RCC 7860 (cell line): ENCODE measurements at places on chromosomes 2 and 18.

GRCh38 chr2:162623888-162624287, 214.7 kb downstream of the KCNH7 start:
- DNase-seq: no peak

GRCh38 chr18:22387787-22388186, 29.9 kb downstream of the CTAGE1 start:
- no peak for DNase-seq

DNA sequence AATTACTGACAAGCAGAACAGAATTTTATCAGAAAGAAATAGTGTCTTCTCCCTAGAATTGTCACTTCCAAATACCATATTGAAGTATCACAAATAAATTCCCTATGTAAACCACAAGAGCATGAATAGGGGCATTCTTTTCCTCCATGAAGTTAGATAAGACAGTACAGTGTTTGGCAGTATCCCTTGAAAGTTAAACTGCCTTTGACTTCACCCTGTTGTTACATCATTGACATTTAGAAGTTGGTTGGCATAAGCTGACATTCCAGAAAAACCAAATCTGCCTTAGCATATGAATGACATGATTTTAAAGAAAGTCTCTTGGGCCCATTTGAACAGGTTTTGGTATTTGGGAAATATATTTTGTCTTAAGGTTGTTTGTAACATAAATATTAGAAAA, 50.2 kb upstream of the OSR1 start:
- no peak for DNase-seq

DNA sequence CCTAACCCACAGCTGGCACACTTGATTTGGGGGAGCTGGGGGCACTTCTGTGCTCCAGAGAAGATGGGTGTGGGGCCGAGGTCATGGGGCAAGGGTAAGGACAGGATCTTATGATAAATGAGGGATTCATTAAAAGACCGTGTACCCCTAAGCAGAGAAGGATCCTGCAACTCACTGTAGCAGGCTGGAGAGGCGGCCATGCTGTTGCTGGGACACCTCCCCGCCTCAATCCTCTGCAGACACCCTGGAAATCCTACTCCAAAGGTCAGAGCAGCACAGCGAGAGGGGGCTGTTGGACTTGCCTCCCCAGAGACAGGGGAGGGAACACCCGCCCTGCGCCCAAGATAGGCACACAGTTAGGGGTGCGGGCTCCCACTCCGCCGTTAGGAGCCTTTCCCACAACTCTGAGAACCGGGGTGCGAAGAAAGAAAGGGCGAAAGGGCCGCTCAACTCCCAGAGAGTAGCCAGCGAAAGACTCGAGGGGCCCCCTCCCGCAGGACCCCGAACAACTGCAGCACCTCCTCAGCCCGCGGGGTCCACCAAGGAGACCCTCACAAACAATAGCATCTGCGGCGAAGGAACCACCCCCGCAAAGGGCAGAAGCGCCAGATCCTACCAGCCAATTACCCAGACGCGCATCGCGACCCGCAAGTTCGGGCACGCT, 1.4 kb downstream of the PARD6G start:
- DNase-seq: no peak

DNA sequence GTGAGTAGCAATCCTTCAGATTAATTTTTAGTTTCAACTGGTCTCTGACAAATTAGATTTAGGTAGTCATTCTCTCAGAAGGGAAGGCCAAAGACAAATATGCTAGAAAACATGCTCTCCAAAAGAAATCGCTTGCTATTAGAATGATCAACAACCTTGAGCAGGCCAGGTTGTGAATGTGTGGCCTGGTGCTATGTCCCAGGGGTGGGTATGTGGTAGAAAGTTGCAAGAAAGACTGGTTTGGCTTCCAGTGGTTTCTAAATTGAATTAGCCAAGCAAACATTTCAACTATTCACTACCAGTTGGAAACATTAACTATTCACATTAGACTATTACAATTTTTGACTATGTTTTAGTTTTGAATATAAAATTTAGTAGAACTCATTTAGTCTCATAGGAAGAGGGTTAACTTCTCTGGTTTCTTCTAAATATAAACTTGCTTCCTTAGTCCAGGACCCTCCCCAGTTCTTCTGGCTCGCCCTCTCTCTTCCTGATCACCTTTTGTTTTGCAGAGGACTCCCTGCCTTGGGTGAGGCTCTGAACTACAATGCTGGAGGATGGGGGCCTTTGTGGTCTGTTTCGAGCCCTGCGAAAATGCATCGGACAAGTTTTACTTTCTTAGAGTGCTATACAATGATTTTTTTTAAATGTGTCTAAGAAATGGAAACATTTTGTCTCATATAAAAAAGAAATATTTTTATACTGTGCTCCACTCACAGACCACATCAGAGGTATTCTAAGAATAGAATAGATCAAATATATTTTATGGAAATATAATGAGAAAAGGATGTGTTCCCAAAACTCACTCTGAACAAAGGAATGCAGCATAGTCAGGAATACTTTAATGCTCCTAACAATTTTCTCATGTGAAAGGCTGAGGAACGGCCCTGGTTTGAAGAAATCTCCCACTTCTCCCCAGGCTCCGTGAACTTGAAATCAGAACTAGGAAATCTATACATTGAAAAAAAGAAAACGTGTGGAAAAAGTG, 375.0 kb upstream of the ZEB2 start:
- DNase-seq: no peak

DNA sequence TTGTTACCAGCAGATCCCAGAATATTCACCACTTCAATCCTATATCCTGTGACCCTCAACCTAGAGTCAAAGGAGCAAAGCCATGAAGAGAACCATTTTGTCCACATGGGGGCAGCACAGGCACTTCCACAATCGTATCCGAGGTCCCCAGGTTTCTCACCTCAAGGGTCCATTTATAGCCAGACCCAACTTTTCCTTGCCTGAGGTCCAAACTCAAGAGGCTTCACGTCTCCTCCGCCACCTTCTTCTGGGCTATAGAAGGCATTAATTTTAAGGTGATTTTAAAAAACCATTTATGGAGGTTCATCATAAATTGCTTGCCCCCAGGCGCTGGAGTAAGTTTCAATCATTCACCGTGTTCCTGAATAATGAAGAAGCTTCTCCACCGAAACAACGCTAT, 111.6 kb upstream of the NABP1 start:
- DNase-seq: peak; percentile 43

- no peak for DNase-seq
Observed at GRCh38 chr2:69353360-69353759, 33.7 kb downstream of the GFPT1 start.

DNA sequence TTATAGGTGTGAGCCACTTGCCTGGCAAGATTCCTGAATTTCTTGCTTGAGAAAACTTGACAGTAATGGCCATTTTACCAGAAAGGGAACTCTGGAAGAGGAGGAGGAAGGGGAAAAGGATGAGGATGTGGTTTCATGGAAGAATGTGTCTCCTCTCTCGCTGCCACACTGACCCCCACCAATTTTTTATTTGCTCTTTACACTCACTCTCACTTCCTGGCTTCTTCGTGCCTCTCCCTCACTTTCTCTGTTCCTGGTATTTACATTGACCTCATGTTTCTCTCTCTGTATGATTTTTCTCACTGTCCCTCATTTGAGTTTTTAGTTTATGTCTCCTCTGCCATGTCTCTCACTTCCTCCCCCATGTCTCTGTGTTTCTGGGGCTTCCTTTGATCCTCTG, 134.5 kb upstream of the CAB39 start:
- DNase-seq: peak; percentile 64

DNA sequence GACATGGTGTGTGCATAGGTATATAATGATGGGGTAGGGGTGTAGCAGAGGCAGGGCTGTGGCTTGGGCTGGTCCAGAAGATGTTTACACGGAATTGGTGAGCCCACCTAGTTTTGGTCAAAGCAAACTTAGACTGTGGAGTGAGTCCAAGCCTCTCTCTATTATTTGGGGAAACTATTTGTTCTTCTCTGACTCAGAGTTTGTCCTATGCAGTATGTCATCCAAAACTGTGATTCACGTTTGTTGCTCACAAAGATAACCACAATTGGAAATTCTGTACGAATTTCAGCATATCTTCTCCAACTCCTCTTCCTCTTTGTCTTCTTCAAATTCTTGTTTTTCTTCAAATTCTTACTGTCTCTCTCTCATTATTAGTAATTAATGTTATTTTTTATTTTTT, 292.9 kb downstream of the XIRP2 start:
- peak; percentile 48 for DNase-seq

- no peak for DNase-seq
Observed at GRCh38 chr2:3108710-3109702, 268.6 kb downstream of the EIPR1 start.

DNA sequence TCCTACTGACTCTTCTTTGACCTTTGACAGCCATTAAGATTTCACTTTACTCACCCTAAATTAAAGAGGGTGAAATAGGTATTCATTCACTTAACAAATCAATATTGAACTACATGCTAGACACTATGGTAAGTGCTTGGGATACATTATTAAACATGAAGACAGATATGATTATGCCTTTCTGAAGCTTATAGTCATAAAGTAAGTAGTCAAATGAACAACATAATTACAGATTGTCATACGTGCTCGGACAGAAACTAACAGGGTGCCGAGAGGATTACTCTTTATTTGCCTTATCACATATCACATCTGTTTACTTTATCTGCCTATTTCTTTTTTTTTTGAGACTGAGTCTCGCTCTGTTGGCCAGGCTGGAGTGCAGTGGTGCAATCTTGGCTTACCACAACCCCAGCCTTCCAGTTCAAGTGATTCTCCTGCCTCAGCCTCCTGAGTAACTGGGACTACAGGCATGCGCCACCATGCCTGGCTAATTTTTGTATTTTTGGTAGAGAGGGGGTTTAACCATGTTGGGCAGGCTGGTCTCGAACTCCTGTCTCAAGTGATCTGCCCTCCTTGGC, 9.8 kb downstream of the ACVR2A start:
- no peak for DNase-seq

DNA sequence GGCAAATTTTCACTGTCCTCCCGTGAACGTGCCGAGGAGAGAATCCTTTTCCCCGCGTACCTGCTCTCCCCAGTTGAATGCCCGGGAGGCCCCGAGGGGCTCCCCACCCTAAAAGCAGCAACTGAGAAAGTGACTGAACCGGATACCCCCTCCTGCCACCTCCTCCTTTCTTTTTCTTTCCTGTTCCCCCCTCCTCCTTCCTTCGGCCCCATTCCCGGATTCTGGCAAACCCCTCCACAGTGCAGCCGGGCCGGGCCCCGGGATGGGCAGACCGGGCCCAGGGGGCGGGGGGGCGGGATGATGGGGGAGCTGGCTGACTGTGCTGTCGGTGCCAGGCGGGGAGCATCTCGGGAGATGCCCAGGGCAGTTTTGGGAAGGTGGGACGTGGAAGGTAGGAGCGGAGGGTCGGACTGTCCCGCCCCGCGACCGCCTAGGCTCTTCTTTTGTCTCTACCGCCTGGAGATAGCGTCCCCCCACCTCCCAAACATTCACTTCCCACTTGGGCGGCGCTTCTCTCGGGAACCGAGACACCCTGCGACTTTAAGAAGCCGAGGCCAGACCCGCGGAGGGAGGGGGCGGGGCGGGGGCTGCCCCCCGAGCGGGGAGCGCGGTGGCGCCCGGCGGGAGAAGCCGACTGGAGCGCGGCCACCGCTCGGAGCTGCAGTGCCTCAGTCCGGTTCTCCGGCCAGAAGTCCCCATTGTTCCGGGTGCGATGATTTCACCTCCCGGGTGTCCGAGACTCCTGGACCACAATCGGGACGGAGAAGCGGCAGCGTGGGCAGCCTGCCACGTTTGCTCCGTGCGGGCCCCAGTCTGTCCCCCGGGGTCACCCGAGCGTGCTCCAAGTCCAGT, 8.2 kb downstream of the DLX2 start:
- peak; percentile 28 for DNase-seq

- DNase-seq: no peak
Observed at GRCh38 chr18:11831921-11832320, 19.3 kb upstream of the CHMP1B start.

GRCh38 chr2:134296301-134296700, 42.4 kb downstream of the MGAT5 start:
- no peak for DNase-seq

DNA sequence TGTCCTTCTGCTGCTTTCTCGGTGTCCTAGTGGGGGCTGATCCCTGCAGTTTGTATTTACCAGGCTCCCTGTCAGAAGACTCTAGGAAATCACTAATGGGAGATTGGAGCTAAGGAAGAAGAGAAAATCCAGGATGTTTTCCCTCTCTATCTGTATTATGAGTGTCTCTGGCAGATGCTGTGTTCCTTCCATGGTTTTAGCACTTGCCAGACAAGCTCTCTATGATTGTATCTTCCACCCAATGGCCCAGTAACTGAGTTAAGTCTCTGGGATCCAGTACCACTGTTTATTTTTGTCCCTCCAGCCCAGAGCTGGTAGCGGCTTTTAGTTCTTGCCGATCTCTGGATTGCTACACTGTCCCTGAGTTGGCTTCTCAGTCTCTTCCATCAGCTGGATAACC, 494.8 kb upstream of the SLC39A10 start:
- no peak for DNase-seq

GRCh38 chr2:233051241-233052149, 8.6 kb upstream of the INPP5D start:
- no peak for DNase-seq
